Cardiac muscle cell (in vitro differentiated cells and primary cell): ENCODE measurements at places on chromosomes 5 and 9.

GRCh38 chr5:159805021-159805420 lies 111.3 kb upstream of the ADRA1B start:
- H3K4me3 ChIP-seq = no peak overlapping the region
- H3K36me3 ChIP-seq = no peaks in the 10 kb centered on the region
- no peak overlapping the region for H3K27ac ChIP-seq
- no peaks in the 10 kb centered on the region for H3K4me1 ChIP-seq
- DNase-seq = peak; percentile 23

GRCh38 chr9:95077766-95078370 lies 239.6 kb downstream of the FANCC start:
- no peaks in the 10 kb centered on the region for H3K27me3 ChIP-seq
- no peak overlapping the region for H3K4me3 ChIP-seq
- H3K27ac ChIP-seq = peak overlapping the region; percentile 72

- H3K36me3 ChIP-seq = no peaks in the 10 kb centered on the region
- DNase-seq = no peak
- no peak overlapping the region for H3K4me3 ChIP-seq
- no peaks in the 10 kb centered on the region for H3K4me1 ChIP-seq
- H3K27me3 ChIP-seq = no peaks in the 10 kb centered on the region
- H3K27ac ChIP-seq = no peak overlapping the region
Observed at GRCh38 chr5:119694284-119694683, 64.9 kb downstream of the FAM170A start.

GRCh38 chr5:140553657-140554056 lies 3.6 kb downstream of the SRA1 start:
- H3K4me3 ChIP-seq = no peak overlapping the region
- H3K27ac ChIP-seq = no peak overlapping the region
- DNase-seq = no peak

DNA sequence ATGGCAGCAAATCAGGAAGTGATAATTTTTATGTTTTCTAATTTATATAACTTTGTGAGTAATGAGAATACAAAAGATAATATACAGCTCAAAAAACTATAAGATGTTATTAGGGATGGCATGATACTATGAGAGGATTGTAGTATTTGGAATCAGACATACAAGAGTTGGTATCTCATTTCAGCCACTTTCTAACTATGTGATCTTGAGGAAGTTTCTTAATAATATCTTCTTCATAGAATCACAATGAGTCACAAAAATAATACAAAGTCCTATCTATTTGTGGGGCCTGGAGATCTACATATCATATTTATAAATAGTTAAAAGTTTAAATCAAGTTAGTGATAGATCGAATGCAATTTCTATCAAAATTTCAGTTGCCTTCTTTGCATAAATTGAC lies 23.7 kb upstream of the TMED7 start:
- no peaks in the 10 kb centered on the region for H3K4me1 ChIP-seq
- H3K27me3 ChIP-seq = no peaks in the 10 kb centered on the region
- no peak overlapping the region for H3K4me3 ChIP-seq
- no peaks in the 10 kb centered on the region for H3K36me3 ChIP-seq
- DNase-seq = no peak

DNA sequence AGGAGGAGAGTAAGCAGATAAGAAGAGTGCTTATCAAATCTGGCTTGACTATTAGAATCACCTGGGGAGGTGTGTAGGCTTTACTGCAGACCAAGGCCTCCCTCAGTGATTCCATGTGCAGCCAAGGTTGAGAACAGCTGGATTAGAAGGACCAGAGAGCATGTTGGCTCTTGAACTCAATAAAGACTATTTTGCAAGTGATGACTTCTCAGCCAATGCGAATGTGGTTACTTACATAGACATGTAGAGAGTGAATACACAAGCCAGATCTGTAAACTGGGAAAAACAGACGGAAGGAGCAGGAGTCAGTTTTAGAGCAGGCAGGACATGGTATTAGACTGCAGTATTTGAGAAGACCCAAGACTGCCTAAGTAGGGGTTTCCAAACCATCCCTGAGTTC lies 48.5 kb downstream of the MAMDC2 start:
- no peak overlapping the region for H3K4me3 ChIP-seq
- no peak for DNase-seq
- no peaks in the 10 kb centered on the region for H3K27me3 ChIP-seq
- H3K27ac ChIP-seq = no peak overlapping the region

DNA sequence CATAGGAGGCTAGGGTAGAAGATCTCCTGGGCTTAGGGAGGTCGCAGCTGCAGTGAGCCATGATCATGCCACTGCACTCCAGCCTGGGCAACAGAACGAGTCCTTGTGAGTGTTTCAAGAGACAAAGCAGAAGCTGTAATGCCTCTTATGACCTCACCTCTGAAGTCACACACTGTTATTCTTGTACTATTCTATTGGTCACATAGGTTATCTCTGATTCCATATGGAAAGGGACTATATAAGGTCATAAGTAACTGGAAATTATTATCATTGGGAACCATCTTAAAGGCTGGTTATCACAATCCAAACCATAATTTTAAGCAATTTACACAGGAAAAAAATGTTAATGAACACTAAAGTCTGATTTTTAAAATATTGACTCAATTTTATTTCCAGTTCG lies 17.9 kb upstream of the AFF4 start:
- no peaks in the 10 kb centered on the region for H3K4me1 ChIP-seq
- DNase-seq = no peak
- H3K27ac ChIP-seq = no peak overlapping the region
- no peaks in the 10 kb centered on the region for H3K27me3 ChIP-seq
- no peak overlapping the region for H3K4me3 ChIP-seq
- H3K36me3 ChIP-seq = no peaks in the 10 kb centered on the region

GRCh38 chr9:105444130-105444529 lies 3.7 kb upstream of the FSD1L start:
- no peak overlapping the region for H3K27ac ChIP-seq
- H3K4me3 ChIP-seq = no peak overlapping the region
- H3K36me3 ChIP-seq = no peaks in the 10 kb centered on the region
- H3K27me3 ChIP-seq = no peaks in the 10 kb centered on the region
- H3K4me1 ChIP-seq = peaks cover 17% of the 10 kb centered on the region

GRCh38 chr5:131180407-131180806 lies 9.7 kb downstream of the LYRM7 start:
- H3K27me3 ChIP-seq = no peaks in the 10 kb centered on the region
- no peak for DNase-seq
- H3K27ac ChIP-seq = no peak overlapping the region
- no peak overlapping the region for H3K4me3 ChIP-seq
- H3K4me1 ChIP-seq = no peaks in the 10 kb centered on the region

- H3K4me3 ChIP-seq = peak overlapping the region; percentile 19
- H3K27me3 ChIP-seq = peaks cover 87% of the 10 kb centered on the region
- DNase-seq = no peak
- H3K27ac ChIP-seq = no peak overlapping the region
- no peaks in the 10 kb centered on the region for H3K4me1 ChIP-seq
- H3K36me3 ChIP-seq = no peaks in the 10 kb centered on the region
Observed at GRCh38 chr5:73450672-73451223, 2.2 kb upstream of the FOXD1 start.

DNA sequence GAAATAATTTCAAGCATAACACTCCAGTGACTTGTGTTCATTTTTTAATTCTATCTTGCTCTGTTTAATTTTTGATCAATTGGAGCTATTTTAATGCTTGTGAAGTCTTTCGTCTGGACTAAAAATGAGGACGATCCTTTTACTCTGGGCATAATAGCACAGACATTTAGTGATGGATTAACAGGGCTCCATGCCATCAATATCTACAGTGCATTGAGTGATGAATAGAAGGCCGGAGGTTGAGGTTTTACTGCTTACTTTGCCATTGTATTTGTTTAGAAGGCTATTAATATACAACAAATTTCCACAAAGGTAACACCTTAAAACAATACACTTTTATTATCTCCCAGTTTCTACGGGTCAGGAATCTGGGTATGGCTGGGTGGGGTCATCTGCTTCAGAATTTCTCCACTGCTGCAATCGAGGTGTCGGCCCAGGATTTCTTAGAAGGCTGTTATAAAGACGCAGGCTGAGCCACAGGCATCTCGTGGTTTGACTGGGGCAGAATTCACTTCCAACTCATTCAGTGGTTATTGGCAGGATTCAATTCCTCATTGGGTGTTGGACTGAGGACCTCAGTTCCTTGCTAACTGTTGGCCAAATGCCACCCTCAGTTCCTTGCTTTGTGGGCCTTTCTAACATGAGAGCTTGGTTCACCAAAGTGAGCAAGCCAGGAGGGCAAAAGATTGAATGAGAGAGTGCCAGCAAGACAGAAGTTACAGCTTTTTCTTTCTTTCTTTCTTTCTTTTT lies 265.4 kb upstream of the VLDLR start:
- no peak for DNase-seq
- no peak overlapping the region for H3K27ac ChIP-seq
- H3K4me1 ChIP-seq = peaks cover 13% of the 10 kb centered on the region
- H3K27me3 ChIP-seq = no peaks in the 10 kb centered on the region
- no peak overlapping the region for H3K4me3 ChIP-seq
- no peaks in the 10 kb centered on the region for H3K36me3 ChIP-seq

DNA sequence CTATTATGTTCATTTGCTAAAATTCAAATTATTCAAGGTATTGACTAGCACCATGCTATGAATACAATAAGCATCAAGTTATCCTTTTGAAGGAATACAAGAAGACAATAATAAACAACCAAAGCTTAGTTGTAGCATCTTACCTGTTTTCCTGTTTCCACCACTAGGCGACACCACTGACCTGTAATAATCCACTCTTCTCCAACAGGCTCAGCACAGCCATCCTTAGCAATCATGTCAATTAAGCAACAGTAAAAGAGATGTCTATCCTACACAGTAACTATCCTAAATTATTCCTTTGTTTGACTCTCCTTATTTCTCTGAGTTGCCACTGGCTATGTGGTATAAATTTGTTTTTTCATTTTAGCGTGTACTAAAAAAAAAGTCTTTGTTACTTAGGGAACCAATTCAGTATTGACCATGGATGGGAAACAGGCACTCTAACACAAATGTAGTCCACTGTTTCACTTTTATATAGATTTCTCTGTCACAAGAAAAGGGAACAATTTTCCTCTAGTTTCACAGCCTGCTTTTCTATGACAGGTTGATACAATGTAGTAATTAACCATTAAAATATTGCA lies 46.2 kb downstream of the PCA3 start:
- no peaks in the 10 kb centered on the region for H3K36me3 ChIP-seq
- H3K4me1 ChIP-seq = no peaks in the 10 kb centered on the region
- no peak overlapping the region for H3K27ac ChIP-seq
- DNase-seq = peak; percentile 81
- H3K27me3 ChIP-seq = no peaks in the 10 kb centered on the region
- H3K4me3 ChIP-seq = no peak overlapping the region

DNA sequence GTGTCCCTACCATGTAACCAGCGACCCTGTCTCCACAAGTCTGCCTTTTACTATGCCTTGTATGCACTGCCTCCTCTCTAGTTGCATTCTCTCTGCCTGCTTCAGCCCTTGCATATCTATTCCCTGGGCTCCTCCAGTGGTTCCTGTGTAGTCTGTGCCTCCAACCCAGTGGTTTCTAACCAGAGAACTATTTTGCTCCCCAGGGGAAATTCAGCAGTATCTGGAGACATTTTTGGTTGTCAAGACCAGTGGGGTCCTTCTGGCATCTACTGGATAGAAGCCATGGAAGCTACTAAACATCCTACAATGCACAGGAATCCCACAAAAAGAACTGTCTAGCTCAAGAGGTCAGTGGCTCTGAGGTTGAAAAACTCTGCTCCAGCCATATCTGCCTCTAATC lies 224.1 kb upstream of the RASEF start:
- H3K4me1 ChIP-seq = peaks cover 6% of the 10 kb centered on the region
- no peak overlapping the region for H3K4me3 ChIP-seq
- H3K27me3 ChIP-seq = no peaks in the 10 kb centered on the region

- DNase-seq = peak; percentile 54
- no peak overlapping the region for H3K4me3 ChIP-seq
- no peaks in the 10 kb centered on the region for H3K27me3 ChIP-seq
Observed at GRCh38 chr5:1948111-1948510, 65.4 kb upstream of the IRX4 start.

- H3K4me1 ChIP-seq = peaks cover 8% of the 10 kb centered on the region
- H3K4me3 ChIP-seq = no peak overlapping the region
- DNase-seq = peak; percentile 97
- H3K36me3 ChIP-seq = no peaks in the 10 kb centered on the region
- no peaks in the 10 kb centered on the region for H3K27me3 ChIP-seq
Observed at GRCh38 chr9:86721843-86722705, 225.2 kb downstream of the GAS1 start.

DNA sequence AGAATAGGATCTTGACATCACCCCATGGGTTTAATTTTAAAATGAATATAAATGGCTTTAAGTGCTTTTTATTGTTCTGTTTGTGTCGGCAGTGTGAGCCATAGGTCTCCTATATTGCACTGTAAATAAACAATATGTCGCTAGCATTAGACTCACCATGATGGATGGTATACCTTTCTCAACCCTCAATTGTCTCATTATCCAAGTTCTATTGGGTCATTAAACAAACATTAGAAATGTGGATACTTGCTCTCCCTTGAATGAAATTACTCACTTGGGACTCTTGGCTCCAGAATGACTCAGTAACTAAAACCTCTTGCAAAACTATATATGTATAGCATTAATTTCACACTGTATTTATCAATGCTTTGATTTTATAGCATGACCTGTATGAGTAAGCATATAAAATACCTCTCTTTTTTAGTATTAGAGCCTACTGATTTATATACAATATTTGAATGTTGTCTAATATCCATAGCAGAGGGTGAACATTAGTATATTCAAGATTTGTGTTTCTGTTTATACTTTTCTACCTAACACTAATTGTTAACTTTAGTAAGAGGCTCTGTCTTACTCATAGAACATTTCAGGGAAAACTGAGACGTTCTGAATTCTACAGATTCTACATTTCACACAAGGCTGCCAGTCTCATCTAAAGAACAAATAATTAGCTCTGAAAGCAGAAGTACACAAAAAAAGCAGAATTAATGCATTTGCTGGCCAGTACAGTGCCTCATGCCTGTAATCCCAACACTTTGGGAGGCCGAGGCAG lies 303.8 kb upstream of the PRR16 start:
- no peaks in the 10 kb centered on the region for H3K27me3 ChIP-seq
- H3K27ac ChIP-seq = no peak overlapping the region
- H3K36me3 ChIP-seq = no peaks in the 10 kb centered on the region
- DNase-seq = no peak
- H3K4me3 ChIP-seq = no peak overlapping the region
